ENCODE measurements at places on chromosomes 5 and 9.

- DNase-seq: no peak
These were observed 511 bp upstream of the WDR41 start for GRCh38 chr5:77492653-77493000.

DNA sequence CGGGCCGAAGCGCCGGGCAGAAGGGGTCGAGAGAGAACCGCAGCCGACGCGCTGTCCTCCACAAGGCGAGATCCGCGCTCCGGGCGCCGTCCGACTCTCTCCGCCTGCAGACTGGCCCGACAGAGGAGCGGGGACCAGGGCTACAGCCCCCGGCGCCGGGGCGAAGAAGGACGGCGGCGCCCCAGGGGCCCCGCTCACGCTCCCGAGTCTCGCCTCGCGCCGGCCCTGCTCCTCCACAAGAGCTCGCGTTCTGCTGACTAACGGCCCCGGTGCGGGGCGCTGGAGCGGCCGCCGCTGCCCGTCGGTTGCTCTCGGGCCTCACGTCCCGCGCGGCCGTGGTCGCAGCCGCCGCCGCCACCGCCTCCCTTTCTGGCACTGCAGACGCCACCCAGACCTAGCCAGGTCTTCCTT lies 338 bp downstream of the ABHD17B start:
- no peak for DNase-seq

DNA sequence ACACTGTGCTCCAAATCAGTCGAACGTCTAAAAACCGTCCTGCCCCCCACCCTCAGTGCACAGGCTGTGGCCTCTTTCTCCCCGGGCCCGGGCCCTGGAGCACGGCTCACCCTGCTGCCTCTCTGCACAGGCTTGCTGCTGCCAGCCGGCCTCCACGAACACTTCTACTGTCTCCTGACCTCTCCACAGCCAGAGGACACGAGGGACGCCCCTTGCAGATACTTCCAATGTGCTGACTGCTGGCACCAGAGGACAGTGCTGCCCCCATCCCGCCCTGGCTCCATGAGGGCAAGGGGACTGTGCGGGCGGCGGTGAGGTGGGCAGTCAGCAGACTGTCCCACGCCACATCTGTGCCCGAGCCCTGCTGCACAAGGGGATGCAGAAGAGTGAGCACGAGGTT lies 174.8 kb downstream of the COL23A1 start:
- DNase-seq: no peak

DNA sequence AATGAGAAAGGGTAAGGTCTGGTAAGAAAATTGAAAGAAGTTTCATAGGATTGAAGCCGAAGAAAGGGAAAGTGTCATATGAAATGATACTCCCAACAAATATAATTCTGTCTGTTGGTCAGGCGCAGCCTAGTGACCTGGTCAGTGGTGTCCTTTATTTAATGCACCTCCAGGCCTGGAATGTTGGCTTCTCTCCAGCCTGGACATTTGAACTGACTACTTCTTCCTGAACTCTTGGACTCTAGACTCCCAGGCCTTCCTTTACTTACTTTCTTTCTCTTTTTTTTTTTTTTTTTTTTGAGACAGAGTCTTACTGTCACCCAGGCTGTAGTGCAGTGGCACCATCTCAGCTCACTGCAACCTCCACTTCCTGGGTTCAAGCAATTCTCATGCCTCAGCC lies 1381.5 kb upstream of the WWC1 start:
- no peak for DNase-seq

DNA sequence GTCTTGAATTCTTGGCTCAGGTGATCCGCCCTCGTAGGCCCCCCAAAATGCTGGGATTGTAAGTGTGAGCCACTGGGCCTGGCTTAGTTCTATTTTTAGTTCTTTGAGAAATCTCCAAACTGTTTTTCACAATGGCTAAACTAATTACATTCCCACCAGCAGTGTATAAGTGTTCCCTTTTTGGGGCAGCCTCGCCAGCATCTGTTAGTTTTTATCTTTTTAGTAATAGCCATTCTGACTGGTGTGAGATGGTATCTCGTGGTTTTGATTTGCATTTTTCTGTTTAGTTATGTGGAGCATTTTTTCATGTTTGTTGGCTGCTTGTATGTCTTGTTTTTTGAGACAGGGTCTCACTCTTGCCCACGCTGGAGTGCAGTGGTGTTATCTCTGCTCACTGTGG lies 28.2 kb downstream of the CNOT6 start:
- DNase-seq: no peak

DNA sequence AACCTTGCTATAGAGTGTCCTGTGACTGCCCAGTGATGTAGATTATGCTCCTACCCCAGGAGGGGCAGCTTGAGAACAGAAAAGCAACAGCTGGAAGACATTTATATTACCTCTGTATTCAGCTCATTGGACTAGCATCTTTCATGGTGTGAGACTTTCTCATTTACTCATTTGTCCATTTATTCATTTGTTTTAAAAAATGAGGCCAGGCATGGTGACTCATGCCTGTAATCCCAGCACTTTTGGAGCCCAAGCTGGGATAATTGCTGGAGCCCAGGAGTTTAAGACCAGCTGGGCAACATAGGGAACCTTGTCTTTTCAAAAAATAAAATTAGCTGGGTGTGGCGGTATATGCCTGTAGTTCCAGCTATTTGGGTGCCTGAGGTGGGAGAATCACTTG lies 130.0 kb upstream of the LHFPL2 start:
- DNase-seq: no peak

DNA sequence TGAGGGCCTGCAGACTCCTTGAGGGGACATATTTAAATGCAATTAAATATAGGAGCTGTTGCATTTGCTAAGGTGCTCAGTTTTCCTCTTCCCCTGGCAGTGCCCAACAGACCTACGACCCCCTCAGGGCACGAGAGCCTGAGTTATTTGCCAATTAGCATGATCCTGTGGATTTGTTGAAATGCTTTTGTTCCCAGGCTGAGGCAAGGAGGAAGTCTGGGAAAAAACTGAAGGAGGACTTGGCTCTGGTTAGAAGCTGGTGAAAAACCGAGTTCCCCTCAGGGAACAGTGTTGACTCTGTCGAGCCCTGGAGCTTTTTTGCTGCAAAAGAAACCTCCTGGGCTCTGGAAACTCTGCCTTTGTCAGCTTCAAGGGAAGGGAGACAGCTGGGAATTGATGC lies 103.6 kb upstream of the SHB start:
- no peak for DNase-seq

- no peak for DNase-seq
These were observed 50.3 kb downstream of the MTAP start for GRCh38 chr9:21852754-21853153.

GRCh38 chr5:383621-384020 lies 59.4 kb upstream of the EXOC3 start:
- no peak for DNase-seq

DNA sequence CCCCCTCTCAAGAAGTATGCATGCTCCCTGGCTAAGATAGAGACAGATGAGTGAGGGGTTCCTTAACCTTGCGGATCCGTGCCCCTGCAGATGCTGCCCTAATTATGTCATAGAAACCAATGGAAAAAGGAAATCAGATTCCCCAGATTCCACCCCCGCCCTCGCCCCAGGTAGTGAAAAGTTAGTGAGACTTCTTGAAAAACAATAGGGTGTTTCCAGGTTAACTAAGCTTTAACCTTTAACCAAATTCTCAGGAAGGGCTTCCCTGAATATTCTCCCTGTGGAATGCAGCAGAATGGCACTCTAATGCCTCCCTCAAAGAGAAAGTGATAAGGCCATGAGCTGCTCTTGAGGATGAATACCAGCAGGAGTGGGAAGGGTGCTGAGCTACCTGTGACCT lies 116.0 kb upstream of the RANBP3L start:
- no peak for DNase-seq

DNA sequence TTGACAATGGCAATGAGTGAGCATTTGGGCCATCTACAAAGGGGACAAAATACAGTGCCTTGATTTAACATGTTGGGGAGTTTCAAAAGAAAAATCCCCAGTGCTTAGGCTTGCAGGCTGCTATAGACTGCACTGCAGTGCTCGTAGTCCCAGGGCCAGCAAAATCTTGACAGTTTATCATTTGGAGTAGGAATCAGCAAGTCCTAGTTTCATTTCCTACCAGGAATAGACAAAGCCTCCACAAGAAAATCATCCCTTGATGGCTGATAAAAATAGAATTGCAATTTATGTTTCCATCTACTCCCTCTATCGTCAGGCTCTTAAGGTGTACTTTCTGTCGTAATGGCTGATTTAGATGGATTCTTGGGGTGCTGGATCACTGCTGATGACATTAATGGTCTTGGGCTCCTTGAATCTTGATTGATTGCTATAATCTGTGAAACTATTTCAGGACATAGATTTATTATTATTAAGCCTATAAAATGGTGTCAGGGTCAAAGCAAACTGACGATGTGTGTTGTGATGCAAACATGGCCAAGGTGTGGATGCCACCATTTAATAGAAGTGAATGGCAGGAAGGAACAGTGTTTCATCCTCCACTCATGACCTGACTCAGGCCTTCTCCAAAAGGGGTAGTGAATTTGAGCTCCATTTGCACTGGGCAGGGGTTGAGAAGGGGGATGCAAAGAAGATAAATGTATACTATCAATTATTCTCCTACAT lies 171.7 kb downstream of the PIK3R1 start:
- DNase-seq: no peak

DNA sequence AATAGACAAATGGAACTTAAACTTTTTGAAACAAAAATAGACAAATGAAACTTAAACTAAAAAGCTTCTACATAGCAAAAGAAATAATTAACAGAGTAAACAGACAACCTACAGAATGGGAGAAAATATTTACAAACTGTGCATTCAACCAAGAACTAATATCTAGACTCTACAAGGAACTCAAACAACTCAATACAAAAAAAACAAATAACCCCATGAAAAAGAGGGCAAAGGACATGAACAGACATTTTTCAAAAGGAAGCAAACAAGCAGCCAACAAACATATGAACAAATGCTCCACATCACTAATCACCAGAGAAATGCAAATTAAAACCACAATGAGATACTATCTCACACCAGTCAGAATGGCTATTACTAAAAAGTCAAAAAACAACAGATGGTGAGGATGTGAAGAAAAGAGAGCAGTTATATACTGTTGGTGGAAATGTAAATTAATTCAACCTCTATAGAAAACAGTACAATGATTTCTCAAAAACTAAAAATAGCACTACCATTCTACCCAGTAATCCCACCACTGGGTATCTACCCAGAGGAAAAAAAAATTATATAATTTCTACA lies 170.8 kb upstream of the RGMB start:
- no peak for DNase-seq
